ENCODE measurements at places on chromosomes 7 and 10.
A peak's percentile ranks its signal among the peaks of the same experiment; 100 is the strongest.

DNA sequence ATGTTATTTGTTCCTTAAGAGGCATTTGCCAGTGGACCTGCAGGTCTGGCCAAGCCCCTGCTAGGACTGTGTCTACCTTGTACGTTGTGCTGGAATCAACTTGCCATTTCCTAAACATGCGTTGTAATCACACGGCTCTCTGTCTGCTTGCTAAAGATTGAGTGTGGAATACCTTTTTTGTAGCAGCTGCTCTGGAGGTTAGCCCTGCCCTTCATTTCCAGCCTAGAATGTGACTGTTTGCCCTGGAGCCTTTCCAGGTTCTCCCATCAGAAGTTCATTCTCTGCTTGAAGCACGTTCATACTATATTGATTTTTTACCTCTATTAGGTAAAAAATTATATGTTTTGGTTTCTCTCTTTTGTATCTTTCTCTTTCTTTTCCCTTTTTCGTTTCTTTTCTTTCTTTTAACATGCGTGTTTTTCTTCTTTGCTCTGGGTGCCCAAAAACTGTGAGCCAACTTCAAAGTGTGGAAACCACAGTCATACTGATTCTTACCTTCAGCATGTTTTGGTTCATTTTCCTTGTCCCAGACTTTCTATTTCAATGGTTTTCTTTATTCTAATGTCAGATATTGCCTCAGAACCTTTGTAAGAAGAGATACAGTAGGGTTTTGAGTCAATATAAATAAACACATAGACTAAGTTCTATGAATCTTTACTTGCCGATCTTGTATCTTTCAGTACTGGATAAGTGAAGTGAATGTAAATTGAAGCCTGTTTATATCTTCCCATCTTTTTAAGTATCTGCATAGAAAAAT, 111.9 kb upstream of the RPA3 start:
- H3K4me1 ChIP-seq = no peaks in the 10 kb centered on the region
- no peak for DNase-seq
- peak overlapping the region; percentile 21 for H3K27ac ChIP-seq
- H3K27me3 ChIP-seq = no peaks in the 10 kb centered on the region
- H3K4me3 ChIP-seq = no peak overlapping the region
- peaks cover 1% of the 10 kb centered on the region for H3K36me3 ChIP-seq

DNA sequence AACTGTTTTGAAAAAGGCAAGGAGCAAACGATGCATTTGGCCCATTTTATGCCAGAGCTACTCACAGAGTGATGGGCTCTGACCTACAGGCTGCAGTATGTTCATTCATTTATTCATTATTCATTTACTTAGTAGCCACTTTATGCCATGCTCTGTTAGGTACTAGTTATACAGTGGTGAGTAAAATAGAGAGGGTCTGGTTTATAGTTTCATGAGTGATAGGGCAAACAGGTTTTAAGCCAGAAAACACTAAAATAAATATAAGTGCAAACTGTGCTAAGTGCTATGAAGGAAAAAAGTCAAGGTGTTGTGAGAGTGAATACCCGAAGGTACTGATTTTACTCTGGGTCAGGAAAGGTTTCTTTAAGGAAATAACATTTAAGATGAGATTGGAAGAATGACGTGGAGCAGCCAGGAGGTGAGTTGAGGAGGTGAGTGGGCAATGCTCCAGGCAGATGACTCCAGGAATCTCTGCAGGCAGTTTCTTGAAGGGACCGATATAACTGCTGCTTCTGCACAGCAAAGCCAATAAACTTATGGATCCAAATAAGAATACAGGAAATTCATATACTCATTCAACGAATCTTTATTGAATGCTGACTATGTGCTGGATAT, 56.9 kb upstream of the FAM133B start:
- no peak overlapping the region for H3K27ac ChIP-seq
- H3K27me3 ChIP-seq = no peaks in the 10 kb centered on the region
- DNase-seq = no peak
- no peaks in the 10 kb centered on the region for H3K36me3 ChIP-seq
- H3K4me1 ChIP-seq = peaks cover 12% of the 10 kb centered on the region

- H3K36me3 ChIP-seq = no peaks in the 10 kb centered on the region
- no peaks in the 10 kb centered on the region for H3K4me1 ChIP-seq
- H3K27me3 ChIP-seq = peaks cover 6% of the 10 kb centered on the region
- H3K27ac ChIP-seq = no peak overlapping the region
These were observed 9.4 kb upstream of the CNOT4 start for GRCh38 chr7:135519233-135519688.

DNA sequence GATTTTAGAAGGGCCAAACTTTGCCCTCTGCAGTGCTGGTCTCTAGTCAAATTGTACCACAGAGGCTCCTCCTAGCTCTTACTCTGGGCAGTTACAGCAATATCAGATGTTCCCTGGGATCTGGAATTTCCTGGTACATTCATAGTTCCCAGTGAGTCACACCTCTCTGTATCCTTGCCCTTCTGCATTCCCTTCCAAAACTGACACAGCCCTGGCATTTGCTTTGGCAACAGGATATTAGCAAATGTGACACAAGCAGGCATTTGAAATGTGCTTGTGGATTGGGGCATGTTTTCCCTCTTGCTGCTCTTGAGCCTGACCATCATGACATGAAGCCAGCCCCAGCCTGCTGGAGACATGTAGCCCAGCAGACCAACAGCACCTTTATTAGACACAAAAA, 284.7 kb upstream of the AKR1E2 start:
- H3K27ac ChIP-seq = no peak overlapping the region
- peaks cover 10% of the 10 kb centered on the region for H3K4me1 ChIP-seq
- H3K36me3 ChIP-seq = no peaks in the 10 kb centered on the region
- DNase-seq = no peak
- no peak overlapping the region for H3K4me3 ChIP-seq

DNA sequence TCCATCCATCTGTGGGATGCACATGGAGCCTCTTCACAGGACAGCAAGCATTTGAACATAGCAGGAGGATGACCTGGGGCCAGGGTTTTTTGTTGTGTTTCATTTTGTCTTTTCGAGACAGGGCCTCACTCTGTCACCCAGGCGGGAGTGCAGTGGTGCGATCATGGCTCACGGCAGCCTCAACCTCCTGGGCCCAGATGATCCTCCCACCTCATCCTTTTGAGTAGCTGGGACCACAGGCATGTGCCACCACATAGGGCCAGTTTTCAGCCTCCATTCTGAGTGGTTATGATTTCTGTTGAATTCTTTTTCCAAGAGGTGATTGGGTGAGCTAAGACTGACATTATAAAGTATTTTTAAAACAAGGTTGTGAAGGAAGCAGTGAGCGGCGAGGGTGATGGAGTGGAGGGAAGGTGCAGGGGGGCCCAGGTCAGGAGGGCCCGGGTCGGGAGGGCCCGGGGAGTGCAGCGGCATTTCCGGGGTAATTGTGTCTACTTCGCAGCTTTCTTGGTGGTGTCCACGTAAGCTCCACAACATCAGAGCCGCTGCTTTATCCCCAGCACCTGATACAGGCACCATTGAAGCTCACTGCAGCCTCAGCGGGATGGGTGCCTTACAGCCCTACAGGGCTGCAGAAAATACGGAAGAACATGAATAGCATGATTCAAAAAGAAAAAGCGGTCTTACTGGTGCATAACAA, 12.0 kb upstream of the LARP4B start:
- no peak overlapping the region for H3K27ac ChIP-seq
- peaks cover 12% of the 10 kb centered on the region for H3K4me1 ChIP-seq
- no peak for DNase-seq
- H3K4me3 ChIP-seq = no peak overlapping the region

GRCh38 chr10:16809074-16809718, 8.0 kb downstream of the RSU1 start:
- peak; percentile 46 for DNase-seq
- no peak overlapping the region for H3K27ac ChIP-seq
- no peaks in the 10 kb centered on the region for H3K27me3 ChIP-seq
- H3K36me3 ChIP-seq = peaks cover 18% of the 10 kb centered on the region

- H3K4me1 ChIP-seq = no peaks in the 10 kb centered on the region
- H3K36me3 ChIP-seq = no peaks in the 10 kb centered on the region
- no peak for DNase-seq
- peaks cover 3% of the 10 kb centered on the region for H3K27me3 ChIP-seq
- no peak overlapping the region for H3K4me3 ChIP-seq
These were observed 69.7 kb downstream of the MKI67 start for GRCh38 chr10:128056303-128057050.

GRCh38 chr7:73829505-73829904, 1.3 kb upstream of the CLDN4 start:
- H3K27me3 ChIP-seq = peaks cover 16% of the 10 kb centered on the region
- peaks cover 79% of the 10 kb centered on the region for H3K4me1 ChIP-seq
- H3K27ac ChIP-seq = peak overlapping the region; percentile 90

DNA sequence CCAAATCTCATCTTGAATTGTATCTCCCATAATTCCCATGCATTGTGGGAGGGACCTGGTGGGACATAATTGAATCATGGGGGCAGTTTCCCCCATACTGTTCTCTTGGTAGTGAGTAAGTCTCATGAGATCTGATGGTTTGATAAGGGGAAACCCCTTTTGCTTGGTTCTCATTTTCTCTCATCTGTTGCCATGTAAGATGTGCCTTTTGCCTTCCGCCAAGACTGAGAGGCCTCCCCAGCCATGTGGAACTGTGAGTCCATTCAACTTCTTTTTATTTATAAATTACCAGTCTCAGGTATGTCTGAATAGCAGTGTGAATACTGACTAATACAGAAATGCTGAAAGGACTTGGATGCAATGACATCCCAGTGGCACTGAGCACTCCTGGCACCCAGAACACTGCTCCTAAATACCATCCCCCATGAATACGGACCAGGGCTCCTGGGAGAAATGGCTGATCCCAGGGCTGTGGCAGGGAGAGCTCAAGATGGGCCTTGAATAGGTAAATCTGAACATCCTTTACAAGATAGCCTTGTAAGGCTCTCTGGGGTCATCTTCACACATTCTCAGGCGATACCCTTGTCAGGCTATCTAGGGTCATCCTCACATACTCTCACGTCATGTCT, 19.4 kb downstream of the ZFAND2A start:
- H3K4me3 ChIP-seq = no peak overlapping the region
- H3K36me3 ChIP-seq = no peaks in the 10 kb centered on the region
- DNase-seq = no peak
- H3K27ac ChIP-seq = no peak overlapping the region

DNA sequence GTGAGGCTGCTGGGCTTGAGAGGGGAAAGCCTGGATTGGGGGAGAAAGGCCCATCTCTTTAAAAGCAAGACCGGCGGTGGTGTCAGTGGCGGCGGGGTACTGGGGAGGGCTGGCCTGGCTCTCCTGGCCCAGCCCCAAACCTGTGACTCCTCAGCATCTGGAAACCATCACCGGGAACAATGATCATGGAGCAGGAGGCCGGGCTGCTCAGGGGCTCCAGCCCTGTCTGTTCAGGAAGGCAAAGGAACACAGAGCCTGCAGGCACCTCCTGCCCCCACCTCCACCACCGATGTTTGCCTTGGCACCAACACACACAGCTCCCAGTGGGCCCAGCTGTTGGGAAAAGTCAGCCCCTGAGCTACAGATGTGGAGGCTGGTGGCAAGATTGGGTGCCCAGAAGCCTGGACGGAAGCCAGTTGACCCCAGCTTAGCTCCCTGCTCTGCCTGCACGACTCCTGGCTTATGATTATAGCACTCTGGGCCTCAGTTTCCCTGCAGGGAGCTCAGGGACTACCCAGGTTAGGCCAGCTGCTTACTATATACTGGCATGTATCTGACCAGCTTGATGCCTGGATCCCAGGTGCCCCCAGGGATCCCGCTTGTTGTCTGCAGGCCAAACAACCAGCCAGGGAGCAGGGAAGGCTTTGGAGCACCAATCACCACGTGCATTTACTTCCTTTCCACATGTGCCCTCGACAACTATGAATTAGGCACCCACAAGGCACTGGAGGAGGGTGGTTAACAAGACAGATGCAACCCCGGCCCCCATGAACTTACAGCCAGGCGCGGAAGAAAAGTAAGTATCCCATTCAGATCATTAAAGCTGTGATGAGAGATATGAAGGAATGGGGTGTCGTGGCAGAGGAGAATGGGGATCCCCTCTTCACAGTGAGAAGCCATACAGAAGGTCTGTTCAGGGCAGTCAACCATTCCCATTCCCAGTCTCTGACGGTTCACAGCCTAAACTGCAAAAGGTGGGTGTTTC, 37.3 kb downstream of the ZCCHC24 start:
- H3K27ac ChIP-seq = peak overlapping the region; percentile 57
- no peak overlapping the region for H3K4me3 ChIP-seq
- H3K27me3 ChIP-seq = peaks cover 7% of the 10 kb centered on the region
- no peak for DNase-seq
- no peaks in the 10 kb centered on the region for H3K36me3 ChIP-seq

DNA sequence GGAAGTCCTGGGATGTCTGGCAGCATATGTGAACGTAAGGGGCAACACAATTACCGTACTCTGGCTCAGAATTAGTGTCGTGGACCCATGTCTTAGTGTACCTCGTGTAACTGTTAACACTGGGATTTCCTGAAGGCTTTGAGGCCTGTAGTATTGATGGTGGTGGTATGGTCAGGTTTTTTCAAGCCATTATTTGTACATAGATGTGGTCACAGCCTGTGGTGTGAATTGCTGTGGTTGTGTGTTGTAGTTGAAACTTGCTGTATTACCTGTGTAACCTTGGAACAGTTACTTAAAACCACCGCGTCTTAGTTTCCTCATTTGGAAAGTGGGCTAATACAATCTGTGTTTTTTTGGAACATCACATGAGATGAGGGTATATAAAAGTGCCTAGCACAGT, 5.3 kb downstream of the EXOC4 start:
- no peak for DNase-seq
- no peaks in the 10 kb centered on the region for H3K27me3 ChIP-seq

- H3K27ac ChIP-seq = no peak overlapping the region
- DNase-seq = no peak
- no peaks in the 10 kb centered on the region for H3K27me3 ChIP-seq
- no peak overlapping the region for H3K4me3 ChIP-seq
- no peaks in the 10 kb centered on the region for H3K4me1 ChIP-seq
- H3K36me3 ChIP-seq = peaks cover 74% of the 10 kb centered on the region
These were observed 23.7 kb downstream of the ATAD1 start for GRCh38 chr10:87794285-87794684.
